Fibroblast of mammary gland (primary cell): ENCODE measurements at places on chromosomes 3 and 15.

GRCh38 chr15:71274448-71274798 lies 159.2 kb downstream of the THSD4 start:
- peak; percentile 34 for DNase-seq

DNA sequence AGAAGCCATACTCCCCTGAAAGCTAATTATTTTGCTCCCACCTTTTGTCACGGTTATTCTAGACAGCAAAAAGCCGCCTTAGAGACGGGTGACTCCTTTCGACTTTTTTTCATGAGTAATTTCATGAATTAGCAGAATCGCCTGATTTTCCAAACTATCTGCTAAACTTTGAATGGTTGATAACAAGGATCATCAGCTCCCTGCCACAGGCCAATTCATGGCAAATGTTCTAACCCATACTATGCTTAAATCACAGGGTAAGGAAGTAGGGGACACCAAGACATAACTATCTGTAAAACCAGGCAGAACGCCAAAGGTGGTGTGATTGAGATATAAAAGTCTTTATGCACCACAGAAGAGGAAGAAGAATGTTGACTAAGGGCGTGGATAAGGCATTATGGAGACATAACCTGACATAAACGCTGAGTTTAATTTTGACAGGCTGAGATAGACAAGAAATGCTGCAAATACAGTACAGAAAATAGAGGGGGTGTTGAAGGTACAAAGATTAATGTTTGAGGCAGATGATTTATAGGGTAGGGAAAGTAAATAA lies 891 bp upstream of the DMXL2 start:
- no peak for DNase-seq

DNA sequence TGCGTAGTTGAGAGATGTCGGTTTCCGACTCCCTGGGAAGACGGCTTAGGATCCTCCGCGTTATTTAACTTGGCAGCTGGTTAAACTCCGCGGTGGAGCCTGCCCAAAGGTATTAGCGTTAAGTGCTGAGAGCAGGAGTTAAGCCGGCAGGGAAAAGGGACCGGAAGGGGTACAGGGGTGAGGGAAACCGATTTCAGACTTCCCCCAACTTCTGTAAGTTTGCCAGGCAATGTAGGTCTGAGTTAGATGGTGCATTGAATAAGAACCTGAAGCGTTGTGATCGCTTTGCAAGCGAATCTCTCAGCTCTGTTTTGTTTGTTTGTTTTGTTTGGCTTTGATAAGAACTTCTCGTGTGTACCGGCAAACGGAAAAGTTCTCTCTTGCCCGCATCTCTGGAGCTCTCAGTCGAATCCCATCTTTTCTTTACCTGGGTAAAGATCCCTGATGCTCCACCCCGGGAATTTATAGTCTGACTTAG lies 6.0 kb upstream of the FEZF2 start:
- DNase-seq, result no peak

DNA sequence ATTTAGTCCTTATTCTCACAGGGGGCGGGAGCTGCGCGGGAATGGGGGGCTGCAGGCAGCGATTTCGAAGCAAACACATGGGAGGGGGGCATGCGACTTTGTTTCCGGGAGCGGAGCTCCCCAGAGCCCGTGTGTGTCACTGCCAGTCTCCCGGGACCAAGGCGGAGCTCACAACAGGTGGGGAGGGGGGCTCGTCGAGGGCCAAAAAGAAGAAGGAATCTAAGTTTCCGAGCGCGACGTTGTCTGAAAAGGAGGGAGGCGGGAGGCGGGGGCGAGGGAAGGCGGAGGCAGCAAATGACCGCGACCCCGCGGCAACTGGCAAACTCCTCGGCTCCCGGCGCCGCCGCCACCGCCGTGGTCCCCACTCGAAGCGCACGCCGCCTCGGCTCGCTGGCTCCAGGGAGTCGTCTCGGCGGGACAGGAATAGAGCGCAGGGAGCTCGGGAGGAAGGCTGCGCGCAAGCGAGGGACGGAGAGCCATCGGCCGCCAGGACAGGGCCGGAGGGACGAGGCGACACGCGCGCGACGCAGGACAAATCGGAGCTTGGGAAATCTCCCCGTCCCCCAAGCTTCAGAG lies 1.4 kb downstream of the FOXP1 start:
- DNase-seq, result no peak

DNA sequence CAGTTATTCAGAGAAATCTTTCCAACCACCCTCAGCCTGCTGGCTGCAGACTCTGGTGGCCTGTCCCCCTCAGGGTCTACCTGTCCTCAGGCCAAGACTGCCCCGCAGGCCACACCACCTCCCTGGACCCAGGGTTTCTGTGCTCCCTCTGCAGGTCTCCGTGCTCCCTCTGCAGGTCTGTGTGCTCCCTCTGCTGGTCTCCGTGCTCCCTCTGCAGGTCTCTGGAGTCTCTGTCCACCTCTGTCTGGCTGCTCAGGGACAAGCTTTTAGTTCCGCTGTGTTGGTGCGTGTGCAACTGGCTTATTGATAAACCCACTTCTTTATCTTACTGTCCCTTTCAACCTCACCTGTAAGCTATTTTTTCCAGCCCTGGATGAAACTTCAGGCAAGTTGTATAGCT lies 30.1 kb downstream of the BDH1 start:
- peak; percentile 28 for DNase-seq

DNA sequence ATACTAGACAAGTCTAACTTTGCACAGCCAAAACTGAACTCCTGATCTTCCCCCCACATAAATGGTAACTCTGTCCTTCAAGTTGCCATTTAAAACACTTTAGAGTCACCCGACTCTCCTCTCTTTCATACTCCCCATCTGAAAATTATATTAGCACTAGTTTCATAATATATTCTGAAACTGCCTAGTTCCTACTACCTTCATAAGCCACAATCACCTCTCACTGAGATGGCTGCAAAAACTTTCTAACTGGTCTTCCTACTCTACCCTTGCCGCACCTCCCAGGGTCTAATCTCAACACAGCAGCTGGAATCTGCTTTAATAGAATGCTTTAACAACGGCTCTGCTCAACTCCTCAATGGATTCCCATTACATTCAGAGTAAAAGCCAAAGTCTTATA lies 55.0 kb downstream of the GLB1 start:
- no peak for DNase-seq

- no peak for DNase-seq
Measured at GRCh38 chr3:186280737-186281136, 81.3 kb downstream of the DGKG start.
